ENCODE measurements at places on chromosomes 1 and 21. TPM values are rescaled to one million over a fixed set of nuclear protein-coding genes. Genes with fewer than 3 reads are reported as not detected.
A peak's percentile ranks its signal among the peaks of the same experiment; 100 is the strongest.

OR10Z1 gene
- 0.29 TPM for polyA plus RNA-seq

CFH gene
- polyA plus RNA-seq = 22.1 TPM

DNA sequence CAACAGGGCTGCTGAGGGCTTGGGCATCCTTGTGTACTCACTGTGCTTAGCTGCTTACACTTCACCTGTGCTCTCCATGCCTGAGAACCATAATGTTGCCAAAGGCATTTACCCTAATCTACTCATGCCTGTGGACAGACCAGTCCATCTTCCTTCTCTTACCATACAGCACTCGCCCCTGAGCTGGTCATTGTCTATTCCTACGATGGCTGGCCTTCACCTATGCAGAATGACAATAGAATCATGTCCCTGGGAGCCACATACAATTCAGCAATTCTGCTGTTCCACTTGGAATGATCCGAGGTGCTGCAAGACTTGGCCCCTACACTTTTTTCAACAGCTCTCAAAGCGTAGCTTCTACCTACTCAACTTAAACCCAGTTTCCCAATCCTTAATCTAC, 96.5 kb downstream of the PAPPA2 start:
- DNase-seq = no peak

NID1 gene
- 204 TPM for polyA plus RNA-seq

DNA sequence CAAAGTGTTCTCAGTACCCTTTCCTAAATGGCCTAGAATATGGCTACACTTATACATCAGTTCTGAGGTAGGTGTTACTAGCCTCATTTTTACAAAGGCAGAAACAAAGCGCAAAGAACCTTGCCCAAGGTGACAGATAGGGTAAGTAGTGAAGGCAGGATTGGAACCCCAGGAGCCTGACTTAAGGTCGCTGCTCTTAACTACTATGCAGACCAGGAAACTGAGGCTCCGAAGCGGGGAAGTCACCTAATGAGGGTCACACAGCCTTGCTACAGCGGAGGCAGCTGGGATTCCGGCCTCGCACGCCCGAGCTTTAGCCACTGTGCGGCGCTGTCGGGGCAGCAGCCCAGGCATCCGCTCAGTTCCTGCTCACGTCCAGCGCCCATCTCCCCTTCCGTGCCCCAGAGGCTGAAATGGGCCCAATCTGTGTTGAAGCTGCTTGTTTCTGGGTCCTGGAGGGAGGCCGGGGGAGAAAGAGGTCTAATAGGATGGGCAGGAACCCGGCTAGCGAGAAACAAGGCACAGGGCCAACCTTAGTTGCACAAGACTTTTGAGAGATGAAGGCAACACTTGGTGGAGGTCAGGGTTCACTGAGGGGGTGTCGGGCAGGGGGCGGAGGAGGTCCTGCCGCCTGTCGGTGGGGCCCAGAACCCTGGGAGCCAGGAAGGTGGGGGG, 1.4 kb upstream of the FOXD2 start:
- DNase-seq = peak; percentile 74

GRCh38 chr1:178388418-178389145, 108.2 kb downstream of the CLEC20A start:
- no peak for DNase-seq

ERVH48-1 gene
- polyA plus RNA-seq = 1.6 TPM

GRCh38 chr1:202642619-202643291, 67.5 kb downstream of the SYT2 start:
- no peak for DNase-seq

GRCh38 chr1:182668521-182669054, 15.8 kb downstream of the RGS8 start:
- no peak for DNase-seq

LCE1B gene
- polyA plus RNA-seq = not detected

Data from right lung (tissue), 10 donors.